ENCODE measurements at places on chromosomes 6 and 20.

GRCh38 chr6:168156742-168157265 is 77.8 kb upstream of the FRMD1 start:
- no peak for DNase-seq

- DNase-seq = no peak
Measured at GRCh38 chr6:137759624-137760023, 107.4 kb upstream of the TNFAIP3 start.

DNA sequence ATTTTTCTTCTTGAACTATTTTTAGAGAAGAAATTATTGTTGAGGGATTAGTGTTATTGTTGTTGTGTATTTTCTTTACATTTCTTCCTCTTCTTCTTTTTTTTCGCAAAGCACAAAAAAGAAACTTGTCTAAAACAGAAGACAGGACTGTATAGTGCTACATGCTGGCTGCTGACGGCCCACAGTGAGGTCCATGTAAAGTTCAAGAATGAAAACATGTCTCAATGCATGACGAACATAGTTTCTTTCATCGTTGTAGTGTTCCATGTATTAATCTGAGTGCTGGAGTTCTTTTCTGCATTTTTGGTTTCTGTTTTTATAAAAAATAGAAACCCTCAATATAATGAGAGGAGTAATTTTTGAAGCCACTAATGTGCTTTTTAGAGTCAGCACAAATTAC is 462.9 kb upstream of the MARCKS start:
- DNase-seq = no peak

GRCh38 chr6:29319931-29320330 is 18.4 kb downstream of the OR14J1 start:
- DNase-seq = no peak

DNA sequence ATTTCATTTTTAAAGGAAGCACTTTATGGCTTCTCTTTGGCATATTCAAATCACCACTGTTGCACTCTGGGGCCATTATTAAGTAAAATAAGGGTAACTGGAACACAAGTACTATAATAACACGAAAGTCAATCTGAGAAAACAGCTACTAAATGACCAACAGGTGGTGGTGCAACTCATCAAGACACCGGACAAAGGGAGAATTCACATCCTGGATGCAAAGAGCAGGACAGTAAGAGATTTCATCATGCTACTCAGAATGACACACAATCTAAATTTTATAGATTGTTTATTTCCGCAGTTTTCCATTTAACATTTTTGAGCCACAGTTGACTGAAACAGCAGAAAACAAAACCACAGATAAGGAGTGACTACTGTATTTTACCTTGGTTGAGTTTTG is 27.6 kb upstream of the LY86 start:
- DNase-seq = no peak

DNA sequence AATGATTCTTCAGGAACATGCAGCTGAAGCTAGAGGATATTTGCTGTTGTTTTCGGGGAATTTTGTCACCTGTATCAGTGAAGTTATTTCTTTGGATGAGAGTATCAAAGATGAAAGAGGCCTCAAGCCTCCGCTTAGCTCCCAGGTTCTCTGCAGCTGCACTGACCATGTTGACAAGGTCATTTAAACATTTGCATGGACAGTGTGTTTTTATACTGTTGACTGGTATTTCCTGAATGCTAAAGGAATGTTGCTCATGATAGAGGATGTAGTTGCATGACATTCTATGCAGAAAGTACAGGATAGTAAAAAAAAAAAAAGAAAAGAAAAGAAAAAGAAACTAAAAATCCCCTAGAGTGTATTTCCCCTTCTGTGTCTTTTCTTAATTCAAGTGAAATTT is 165.6 kb upstream of the LAMP5 start:
- no peak for DNase-seq

GRCh38 chr6:145866456-145867396 is 52.1 kb upstream of the FBXO30 start:
- no peak for DNase-seq

GRCh38 chr20:4006640-4007039 is 8.7 kb downstream of the RNF24 start:
- no peak for DNase-seq

DNA sequence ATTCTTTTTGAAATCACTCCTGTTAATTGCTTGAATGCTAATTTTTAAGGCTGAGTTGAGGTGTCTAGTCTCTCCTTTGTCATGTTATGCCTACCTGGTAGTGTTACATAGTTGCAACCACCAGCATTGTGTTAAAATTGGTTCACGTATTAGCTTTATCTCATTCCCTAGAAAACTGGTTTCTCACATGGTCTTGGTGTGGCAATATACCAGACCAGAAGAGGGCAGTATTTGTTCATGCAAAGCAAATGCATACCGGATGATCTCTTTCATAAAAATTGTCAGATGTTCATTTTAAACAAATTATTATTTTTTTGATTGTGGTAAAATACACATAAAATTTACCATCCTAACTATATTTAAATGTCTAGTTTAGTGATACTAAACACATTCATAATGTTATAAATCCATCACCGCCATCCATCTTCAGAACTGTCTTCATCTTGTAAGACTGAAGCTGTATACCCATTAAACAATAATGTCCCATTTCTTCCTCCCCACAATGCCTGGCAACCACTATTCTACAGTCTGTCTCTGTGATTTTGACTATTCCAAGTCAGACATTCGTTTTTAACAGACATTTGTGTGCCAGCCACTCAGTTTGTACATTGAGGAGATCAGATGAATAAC is 92.8 kb downstream of the ATRN start:
- peak; percentile 27 for DNase-seq

GRCh38 chr6:165746331-165746730 is 83.3 kb upstream of the PDE10A start:
- peak; percentile 37 for DNase-seq

GRCh38 chr6:14240411-14241166 is 123.0 kb downstream of the CD83 start:
- DNase-seq = no peak

DNA sequence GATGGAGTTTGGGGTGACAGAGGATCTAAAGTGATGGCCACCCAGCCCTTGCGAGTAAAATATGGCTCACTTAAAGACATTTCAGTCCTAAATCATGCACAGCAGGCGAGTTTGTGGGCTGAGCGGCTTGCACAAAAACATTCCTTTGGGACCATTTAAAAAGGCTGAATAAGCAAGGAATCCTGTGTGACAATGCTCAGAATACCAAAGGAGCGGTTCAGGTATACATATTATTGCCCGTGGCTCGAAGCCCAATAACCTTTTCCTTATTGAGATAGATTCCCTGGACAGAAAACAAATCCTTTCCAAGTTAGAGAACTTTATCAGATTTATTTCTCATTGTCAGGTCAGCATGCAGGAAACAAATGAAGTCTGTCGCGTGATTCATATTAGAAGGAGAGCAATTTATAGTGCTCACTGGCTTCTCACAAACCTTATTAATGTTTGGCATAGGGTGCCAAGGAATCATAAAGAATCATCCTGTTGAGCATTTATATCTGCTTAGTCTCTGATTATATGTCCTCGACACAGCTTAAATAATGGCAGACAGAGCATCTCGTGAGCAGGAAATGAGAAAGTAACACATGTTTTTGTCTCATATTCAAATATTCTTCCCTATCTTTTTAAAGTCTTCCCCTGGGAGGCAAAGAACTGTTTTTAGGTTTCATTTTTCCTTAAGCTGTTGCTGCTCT is 121.3 kb downstream of the TRMT11 start:
- no peak for DNase-seq

GRCh38 chr6:71383476-71383875 is 94.9 kb downstream of the OGFRL1 start:
- DNase-seq = peak; percentile 41

- DNase-seq = no peak
Measured at GRCh38 chr20:37542281-37542680, 14.6 kb upstream of the BLCAP start.

- DNase-seq = no peak
Measured at GRCh38 chr6:67558985-67559384, 1076.1 kb upstream of the ADGRB3 start.

DNA sequence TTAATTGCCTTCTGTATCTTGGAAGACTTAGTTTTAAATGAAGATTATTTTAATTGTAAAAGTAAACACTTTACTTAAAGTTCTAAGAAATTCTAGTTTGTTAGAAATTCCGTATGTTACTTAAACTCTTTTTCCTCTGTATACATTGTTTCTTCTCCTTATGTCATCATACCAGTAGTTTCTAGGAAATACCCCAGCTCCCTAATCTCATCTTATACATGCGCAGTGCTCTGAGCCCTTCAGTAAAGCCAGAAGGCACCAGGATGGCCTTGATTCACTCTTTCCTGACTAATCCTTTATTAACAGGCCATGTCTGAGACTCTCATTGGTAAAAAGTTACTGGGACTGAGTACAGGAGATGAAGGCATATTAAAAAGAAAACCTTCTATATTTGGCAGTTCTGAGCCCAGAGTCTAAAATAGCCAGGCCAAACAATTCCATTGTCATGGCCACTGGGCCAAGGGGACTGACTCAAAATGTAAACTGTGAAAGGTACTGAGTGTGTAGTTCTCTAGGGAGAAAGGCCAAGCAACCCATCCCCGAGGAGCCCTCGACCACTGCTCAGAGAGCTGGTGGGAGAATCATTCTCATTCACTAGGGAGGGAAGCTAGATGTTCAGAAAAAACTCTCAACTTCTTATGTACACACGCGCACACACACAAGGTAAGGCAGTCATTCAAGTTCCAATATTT is 25.0 kb downstream of the SLC22A1 start:
- no peak for DNase-seq

DNA sequence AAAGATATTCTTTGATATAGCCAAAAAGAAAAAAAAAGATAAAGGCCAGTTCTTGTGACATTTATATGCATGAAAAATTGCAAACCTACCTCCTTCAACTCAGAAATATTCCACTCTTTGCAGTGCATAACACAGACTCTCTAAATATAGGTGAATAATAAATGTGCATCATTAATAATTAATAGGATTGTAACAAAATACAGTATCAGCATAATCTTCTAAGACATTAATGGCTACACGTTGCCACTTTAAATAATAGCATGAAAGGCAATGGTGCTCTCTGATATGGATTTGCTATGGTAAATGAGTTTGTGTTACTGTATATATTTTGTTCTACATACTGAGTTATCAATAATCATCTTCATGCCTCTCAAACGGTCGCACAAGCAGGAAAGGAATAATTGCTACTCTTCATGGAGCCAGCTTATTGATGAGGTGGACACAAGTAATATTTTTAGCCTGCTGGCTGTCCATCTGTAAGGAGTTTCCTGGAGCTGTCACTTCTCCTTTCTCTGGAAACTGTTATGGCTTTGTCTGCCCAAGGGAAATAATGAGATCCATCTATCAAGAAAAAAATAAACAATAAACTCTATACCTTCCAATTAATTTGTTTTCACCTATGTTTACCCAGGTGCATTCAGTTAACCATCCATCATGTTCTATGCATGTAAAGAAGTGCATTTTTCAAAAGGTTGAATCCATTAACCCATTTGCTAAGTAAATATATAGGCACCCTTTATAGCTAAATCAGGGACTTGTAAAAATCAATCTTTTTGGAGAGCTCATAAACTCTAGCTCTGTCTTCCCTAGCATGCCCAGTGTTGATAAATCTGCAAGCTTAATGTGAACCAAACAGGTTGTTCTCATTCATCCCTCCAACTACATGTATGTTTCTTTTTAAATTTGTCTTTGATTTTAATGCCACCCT is 253.0 kb downstream of the NKAIN2 start:
- no peak for DNase-seq

DNA sequence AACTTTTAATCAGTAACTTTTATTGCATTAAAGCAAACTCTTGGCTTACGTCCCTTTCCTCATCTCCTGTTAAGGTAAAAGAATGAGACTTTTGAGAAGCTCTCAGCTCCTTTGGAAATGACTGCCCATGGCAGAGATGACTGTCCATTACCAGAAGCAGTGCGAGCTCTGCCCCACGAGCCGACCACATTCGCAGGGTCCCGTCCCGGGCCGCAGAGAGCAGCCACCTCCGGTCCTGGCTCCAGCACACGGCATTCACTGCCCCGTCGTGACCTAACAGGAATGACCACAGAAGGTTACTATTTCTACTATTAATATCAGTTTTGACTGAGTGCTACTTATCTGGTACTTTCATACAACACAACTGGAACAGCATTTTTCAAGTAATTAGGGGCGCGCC is 63.4 kb downstream of the WDR27 start:
- DNase-seq = no peak

- no peak for DNase-seq
Measured at GRCh38 chr6:45658958-45659357, 281.2 kb upstream of the SUPT3H start.

- no peak for DNase-seq
Measured at GRCh38 chr6:53026526-53026925, 31.4 kb upstream of the GSTA4 start.

- DNase-seq = peak; percentile 81
Measured at GRCh38 chr6:31681135-31681671, 336 bp upstream of the LY6G5C start.

DNA sequence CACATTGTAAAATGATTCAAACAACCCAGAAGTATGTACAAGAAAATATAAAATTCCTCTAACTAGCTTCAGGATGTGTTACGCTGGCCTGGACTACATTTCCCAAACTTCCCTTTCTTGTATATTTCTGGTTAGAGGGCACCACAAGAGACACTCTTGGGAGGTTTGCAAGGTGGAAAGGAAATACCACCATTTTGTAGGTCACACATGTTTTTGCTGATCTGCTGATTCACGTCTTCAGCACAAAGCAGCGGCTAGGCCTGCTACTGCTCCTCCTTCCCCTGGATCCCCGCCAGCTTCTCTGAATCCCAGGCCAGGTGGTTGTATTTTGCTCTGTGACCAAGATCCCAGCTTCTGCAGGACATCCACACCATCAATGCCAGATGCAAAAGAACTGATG is 104.2 kb downstream of the AGPAT4 start:
- no peak for DNase-seq

DNA sequence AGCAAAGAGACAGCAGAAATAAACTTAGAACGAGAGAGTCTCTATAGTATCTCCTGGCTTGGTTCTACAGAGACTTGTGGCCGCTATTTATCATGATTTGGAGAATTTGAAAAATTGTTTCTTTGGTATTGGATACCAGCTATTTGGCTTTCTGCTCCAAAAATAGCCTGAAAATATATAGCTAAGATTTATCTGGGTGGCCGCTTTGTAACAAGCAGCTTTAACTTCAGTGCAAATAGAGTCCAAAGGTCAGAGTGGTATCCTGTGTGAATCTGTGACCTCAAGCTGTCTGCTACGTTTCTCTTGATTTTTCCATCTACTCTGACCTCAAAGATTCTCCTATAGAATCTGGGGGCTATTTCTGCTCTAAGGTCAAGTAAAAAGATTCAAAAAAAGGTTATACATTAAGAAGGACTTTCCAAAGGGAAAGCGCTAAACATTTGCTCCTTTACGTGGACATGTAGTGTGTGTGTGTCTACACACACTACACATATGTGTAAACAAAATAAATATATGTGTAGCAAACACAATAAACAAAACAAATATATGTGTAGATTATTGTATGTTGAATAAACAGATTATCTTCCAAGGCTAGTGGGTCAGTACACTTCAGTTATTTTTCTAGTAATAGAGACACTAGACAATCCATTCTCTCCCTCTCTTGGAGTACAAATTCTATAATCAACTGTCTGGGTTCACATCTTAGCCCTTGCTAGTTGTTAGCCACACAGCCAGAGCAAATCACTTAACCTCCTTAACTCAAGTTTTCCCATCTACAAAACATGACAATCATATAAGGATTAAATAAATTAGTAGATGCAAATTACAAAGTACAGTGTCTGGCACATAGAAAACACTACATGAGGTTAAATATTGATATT is 40.8 kb downstream of the CHD6 start:
- DNase-seq = no peak
